ENCODE measurements at places on chromosomes 7 and 10.

GRCh38 chr7:15566476-15566875 is 4.7 kb upstream of the AGMO start:
- no peak for DNase-seq

GRCh38 chr7:80649011-80649410 is 10.6 kb downstream of the CD36 start:
- DNase-seq = no peak

- no peak for DNase-seq
Observed at GRCh38 chr7:2173189-2173827, 59.4 kb downstream of the MAD1L1 start.

- DNase-seq = no peak
Observed at GRCh38 chr7:5625938-5626337, 155.5 kb downstream of the RNF216 start.

- no peak for DNase-seq
Observed at GRCh38 chr7:6409944-6410693, 37.6 kb downstream of the DAGLB start.

- DNase-seq = no peak
Observed at GRCh38 chr10:106436123-106436715, 728.3 kb downstream of the SORCS1 start.

GRCh38 chr7:13979671-13980435 is 9.6 kb downstream of the ETV1 start:
- DNase-seq = no peak

DNA sequence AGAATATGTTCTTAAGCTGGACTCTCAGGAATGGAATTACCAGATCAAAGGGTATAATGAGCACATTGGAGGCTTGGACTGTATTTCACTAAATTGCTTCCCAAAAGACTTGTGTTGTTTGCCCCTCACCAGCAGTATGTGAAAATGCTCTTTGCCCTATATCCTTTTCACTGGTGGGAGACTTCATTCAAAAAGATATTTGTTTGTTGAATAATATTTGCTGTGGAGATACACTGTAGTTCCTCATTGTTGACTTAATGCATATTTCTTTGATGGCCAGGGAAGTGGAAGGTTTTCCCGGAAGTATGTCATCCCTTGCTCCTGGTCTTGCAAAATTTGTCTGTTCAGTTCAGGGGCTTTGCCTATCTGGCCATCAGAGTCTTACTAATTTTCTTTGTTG is 19.4 kb downstream of the GSTO2 start:
- DNase-seq = no peak

- DNase-seq = no peak
Observed at GRCh38 chr7:97089771-97090170, 27.7 kb upstream of the SDHAF3 start.

- no peak for DNase-seq
Observed at GRCh38 chr7:147556317-147556716, 1034.2 kb upstream of the C7orf33 start.

DNA sequence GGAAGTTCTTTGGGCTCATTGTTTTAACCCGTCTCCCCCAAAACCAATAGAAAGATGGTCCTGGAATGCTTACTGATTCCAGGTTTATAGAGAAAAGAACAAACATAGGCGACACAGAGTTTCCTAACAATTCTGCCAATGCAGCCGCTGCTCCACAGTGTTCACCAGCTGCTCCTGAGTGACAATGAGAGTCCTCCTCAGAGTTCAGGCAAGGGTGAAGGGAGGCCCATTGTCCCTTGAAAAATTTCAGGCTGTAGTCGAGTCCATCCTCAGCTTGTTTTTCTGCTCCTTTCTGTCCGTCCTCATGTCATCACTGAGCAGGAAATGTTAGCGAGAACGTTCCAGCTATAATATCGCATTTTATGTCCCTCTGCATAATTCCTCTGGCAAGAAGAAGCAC is 537.6 kb downstream of the TCERG1L start:
- no peak for DNase-seq

- no peak for DNase-seq
Observed at GRCh38 chr10:130108934-130109604, 1.6 kb downstream of the C10orf143 start.

- DNase-seq = no peak
Observed at GRCh38 chr10:75497997-75498883, 66.8 kb downstream of the LRMDA start.

GRCh38 chr7:136513744-136514143 is 354.7 kb upstream of the CHRM2 start:
- DNase-seq = no peak
